Stimulated activated CD8-positive, alpha-beta memory T cell treated with anti-CD3 and anti-CD28 coated beads, Interleukin-7, amount 100 ng/mL, for 1 hour (primary cell): ENCODE measurements at places on chromosomes 2 and 18.
A peak's percentile ranks its signal among the peaks of the same experiment; 100 is the strongest.

GRCh38 chr2:231965102-231965501 is 3.6 kb downstream of the DIS3L2 start:
- no peak for DNase-seq

DNA sequence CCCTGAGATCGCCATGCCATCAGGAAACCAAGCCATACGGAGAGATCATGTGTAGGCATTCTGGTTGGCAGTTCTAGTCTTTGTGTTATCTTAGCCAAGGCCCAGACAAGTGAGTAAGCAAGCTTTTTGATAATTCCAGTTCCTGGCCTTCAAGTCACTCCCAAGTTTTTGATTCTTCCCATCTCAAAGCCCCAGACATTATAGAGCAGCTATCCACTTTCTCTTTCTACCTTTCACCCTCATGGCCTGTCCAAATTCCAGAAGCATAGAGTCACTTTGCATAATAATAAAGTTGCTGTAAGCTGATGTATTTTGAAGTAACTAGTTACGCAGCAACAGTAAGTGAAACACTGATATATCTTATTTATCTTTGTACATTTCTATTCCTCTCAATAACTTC is 26.8 kb upstream of the IL1RL1 start:
- DNase-seq, result no peak

DNA sequence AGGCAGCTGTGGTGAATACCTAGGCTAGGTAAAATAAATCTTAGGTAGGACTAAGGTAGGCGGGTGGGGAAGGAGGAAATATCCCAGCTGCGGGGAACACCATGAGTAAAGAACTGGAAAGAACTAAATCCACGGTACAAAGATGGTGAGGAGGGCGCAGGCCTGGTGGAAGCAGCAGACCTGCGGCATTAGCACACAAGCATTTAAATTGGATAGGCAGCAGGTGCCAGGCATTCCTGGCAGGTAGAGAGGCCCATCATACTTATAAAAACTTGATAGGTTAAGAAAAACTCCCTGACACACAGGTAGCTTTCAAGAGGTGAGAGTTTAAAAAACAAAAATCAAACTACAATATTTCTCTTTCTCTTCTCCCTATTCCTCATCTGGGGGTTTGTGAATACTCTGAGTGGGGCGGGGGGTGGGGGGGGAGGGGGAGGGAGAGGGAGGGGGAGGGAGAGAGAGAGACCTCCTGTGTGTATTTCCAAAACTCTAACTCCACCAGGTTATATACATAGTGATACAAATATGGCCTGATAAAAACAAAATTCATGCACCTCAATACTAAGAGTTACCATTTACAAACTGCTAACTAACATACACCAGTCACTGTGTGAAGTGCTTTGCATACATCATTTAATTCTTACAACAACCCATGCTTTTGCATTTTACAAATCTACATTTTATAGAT is 13.5 kb downstream of the AAK1 start:
- no peak for DNase-seq

DNA sequence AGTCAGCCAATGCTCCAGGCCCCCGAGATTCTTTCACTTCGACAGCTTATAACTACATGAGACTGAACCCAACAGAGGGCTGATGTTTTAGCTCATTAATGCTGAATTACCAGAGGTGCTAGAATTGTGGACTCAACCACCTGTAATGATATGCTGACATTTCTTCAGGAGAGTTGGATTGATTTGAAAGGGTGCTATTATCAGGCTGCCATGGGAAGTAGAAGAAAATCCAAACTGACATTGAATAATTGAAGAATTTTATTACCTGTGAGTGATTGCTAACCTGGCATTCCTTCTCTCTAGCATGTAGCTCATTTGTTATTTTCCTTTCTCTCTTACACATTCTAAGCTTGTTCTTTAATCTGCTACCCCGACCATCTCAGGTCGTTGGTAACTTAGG is 488.8 kb downstream of the PID1 start:
- DNase-seq, result no peak

DNA sequence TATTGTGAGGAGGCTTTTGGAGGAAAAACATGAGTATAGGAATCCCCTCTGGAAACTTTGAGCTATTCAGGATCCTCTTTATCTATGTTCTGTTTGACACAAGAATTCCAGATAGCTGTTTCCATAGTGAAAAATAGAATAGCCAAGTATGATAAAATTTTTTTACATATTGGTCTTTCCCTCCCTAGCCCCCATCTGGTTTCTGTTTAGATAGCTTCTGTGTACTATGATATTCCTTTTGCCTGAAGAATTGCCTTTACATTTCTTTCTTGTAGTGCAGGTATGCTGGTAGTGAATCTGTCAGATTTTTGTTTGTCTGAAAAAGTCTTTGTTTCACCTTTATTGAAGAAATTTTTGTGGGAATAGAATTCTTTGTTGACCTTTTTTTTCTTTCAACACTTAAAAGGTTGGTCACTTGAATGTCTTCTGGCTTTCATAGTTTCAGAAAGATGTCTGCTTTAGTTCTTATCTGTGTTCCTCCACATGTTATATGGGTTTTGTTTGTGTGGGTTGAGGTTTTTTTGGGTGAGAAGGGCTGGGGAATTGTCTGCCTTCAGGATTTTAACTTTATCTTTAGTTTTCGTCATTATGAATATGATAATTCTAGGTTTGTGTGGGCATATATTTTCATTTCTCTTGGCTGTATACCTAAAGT is 29.9 kb upstream of the FBLN7 start:
- no peak for DNase-seq

DNA sequence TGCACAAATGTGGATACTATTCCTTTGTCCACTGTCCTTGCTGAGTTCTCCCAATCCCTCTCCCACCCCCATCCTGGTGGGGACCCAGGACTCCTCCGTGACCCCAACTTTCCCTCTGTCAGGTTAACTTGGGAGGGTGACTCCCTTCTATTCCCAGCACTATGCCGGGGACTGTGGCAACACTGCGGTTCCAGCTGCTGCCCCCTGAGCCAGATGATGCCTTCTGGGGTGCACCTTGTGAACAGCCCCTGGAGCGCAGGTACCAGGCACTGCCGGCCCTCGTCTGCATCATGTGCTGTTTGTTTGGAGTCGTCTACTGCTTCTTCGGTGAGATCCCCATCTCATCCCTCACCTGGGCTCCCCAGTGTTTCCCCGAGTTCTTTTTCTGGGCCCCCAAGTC is 739 bp downstream of the TMEM198 start:
- DNase-seq, result no peak

DNA sequence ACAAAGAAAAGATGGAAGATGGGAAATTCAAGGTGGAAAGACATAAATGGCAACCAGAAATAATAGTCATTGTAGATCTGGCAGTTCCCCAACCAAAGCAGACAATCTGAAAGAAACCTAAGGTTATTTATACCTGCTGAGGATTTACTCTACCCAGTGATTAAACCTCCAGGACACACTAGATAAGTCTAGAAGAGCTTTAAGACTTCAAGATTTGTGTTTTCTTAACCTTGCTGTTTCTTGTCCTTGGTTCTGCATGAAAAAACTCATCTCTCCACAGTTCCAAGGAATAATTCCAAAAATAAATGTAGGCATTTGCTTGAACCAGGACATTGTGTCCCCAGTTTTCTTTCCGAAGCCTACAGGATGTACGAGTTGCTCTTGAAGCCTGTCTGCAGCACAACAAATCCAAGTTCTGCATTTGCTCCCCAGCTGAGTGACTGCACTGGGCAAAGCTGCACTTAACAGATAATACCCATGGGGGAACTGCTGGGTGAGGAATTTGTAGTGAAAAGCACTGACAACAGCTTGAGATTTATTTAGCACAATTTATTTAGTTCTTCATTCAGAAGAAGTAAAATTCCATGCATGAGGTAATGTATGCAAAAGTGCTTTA is 19.8 kb downstream of the DTNA start:
- no peak for DNase-seq

GRCh38 chr2:33531549-33532059 is 55.2 kb downstream of the RASGRP3 start:
- DNase-seq, result no peak

DNA sequence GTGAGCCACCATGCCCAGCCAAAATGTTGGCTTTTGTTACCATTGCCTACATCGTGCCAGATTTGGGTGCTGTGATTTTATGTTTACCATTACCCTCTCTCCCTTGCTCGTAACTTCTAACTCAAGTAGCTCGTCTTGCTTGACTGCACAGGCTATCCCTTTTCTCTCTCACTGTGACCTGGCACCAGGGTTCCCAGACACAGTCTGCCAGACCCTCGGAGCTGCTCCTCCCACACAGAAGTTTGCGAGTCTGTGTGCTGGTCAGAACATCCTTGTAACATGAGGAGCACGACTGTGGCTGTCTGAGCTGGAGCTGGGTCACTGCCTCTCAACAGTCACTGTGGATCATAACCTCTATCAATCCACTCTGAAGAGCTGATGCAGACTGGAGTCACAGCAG is 152.5 kb upstream of the ACKR3 start:
- no peak for DNase-seq

GRCh38 chr2:109727929-109728447 is 66.1 kb upstream of the RGPD5 start:
- no peak for DNase-seq

- DNase-seq, result peak; percentile 30
These were observed 76.0 kb downstream of the CD28 start for GRCh38 chr2:203782262-203782976.

DNA sequence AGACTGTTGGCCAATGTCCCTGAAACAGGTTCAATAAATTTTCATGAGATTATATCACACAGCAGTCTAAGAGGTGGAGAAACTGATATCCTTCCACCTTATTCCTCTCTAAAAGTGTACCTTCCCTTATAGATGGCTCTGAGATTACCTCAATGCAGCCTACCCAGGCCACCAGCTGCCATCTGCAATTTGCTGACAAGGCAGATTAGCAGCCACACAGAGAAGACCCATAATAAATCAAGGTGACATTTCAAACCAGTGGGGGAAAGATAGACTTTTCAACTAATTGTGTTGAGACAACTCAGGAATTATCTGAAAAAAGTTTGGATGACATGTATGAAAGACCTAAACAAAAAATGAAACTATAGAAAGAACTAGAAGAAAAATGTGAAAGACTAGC is 43.2 kb downstream of the ZBTB7C start:
- no peak for DNase-seq

DNA sequence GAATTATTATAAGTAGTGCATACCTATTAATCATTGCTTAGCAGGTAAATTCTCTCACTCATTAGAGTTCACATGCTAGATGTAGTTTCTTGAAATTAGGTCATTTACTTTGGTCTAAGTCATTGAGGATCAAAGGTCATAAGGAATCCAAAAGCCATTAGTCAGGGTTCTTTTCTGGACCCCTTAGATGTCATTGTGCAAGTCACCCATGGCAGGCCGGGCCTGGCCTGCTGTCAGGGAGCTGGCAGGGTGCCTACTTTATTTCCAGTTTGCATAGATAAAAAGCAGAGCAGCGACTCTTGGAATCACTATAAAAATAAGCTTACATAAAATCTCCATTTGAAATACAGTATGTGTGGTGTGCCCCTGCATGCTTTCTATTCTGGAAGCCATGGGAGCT is 91.3 kb downstream of the MEIS1 start:
- DNase-seq, result no peak

GRCh38 chr2:223282221-223282620 is 230.2 kb downstream of the KCNE4 start:
- DNase-seq, result no peak

- no peak for DNase-seq
These were observed 3.5 kb upstream of the SIX2 start for GRCh38 chr2:45012733-45013132.

- no peak for DNase-seq
These were observed at the start of gene MLPH for GRCh38 chr2:237486819-237487448. TSS of gene MLPH (plus strand) at chr2:237487251. CDS start at chr2:237493427, 6,176 bp downstream.

- DNase-seq, result no peak
These were observed 9.2 kb downstream of the SPR start for GRCh38 chr2:72896446-72896845.

- no peak for DNase-seq
These were observed 220.8 kb upstream of the HDAC4 start for GRCh38 chr2:239621611-239622010.

GRCh38 chr2:231674587-231675338 is 33.6 kb upstream of the PTMA start:
- DNase-seq, result no peak

GRCh38 chr2:45890819-45891218 is 239.3 kb downstream of the PRKCE start:
- DNase-seq, result no peak

DNA sequence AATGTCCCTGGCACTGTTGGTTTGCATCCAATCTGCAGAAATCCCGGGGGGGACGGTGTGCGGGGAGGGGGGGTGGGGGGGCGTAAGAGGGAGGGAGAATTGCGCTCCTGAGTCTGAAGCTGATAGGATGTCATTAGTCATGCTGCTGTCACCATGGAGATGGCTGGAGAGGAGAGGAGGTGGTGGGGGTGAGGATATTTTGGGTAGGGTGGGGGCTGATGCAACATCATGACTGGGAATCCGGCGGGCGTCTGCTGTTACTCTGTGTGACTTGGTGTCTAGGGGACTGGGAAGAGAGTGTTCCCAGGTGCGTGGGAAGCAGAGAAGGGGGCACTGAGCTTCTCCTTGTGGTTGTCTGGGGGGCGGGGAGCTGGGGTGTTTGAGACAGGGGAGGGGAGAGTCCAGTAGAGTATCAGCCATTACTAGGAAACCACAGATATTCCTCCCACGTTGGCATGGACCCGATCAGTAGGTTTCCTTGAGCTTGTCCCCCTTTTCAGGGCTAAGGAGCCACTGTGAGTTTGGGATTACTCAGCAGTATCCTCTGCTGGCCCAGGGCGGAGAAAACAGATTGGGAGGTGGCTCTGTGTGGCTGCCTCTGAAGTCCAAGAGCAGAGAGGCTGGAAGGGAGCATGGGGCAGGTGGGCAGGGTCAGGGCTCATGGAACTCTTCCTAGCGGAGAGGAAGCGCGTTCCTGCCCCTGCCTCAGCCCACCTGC is 18.9 kb downstream of the TET3 start:
- DNase-seq, result no peak

GRCh38 chr2:128412181-128412871 is 93.7 kb upstream of the HS6ST1 start:
- DNase-seq, result no peak

GRCh38 chr2:239157771-239158170 is 243.0 kb downstream of the HDAC4 start:
- no peak for DNase-seq

DNA sequence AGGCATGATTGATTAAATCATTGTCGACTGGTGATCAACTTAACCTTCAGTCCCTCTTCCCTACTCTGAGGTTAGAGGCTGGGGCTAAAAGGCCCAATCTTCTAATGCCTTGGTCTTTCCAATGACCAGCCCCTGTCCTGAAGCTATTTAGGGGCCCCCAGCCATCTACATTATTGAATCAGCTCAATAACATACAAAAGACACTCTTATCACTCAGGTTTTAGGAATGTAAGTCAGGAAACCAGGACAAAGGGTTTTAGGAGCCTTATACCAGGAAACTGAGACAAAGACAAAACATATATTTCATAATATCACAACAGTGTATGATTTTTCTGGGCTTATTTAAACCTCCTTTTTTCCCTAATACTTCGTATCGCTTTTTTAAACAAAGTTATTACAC is 198.6 kb downstream of the RNF152 start:
- DNase-seq, result no peak

- DNase-seq, result no peak
These were observed 73.9 kb upstream of the TTC27 start for GRCh38 chr2:32553829-32554432.
